Transverse colon (tissue), 4 donors: ENCODE measurements at places on chromosomes 5 and 9. TPM values are rescaled to one million over a fixed set of nuclear protein-coding genes. Genes with fewer than 3 reads are reported as not detected.

Gene IFNA21
- total RNA-seq, result not detected

DNA sequence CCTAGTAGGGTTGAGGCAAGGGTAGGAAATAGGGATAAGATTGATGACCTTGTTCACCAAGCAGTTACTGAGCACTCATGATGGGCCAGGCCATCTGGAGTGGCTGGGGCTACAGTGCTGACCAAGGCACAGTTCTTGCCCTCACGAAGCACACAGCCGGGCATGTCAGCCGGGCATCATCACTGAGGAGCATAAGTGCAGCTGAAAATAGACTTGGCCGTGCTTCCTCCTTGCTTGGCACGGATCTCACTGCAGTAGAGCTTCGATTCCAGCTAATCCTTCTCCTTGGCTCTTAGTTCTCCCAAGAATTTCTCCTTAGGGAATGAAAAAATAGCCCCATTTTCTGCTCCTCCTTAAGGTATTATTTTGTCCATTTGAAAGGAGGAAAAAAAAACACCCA, 116.6 kb downstream of the NMUR2 start:
- no peak for DNase-seq

- DNase-seq, result no peak
Observed at GRCh38 chr5:138600446-138600845, 25.2 kb upstream of the HSPA9 start.

DNA sequence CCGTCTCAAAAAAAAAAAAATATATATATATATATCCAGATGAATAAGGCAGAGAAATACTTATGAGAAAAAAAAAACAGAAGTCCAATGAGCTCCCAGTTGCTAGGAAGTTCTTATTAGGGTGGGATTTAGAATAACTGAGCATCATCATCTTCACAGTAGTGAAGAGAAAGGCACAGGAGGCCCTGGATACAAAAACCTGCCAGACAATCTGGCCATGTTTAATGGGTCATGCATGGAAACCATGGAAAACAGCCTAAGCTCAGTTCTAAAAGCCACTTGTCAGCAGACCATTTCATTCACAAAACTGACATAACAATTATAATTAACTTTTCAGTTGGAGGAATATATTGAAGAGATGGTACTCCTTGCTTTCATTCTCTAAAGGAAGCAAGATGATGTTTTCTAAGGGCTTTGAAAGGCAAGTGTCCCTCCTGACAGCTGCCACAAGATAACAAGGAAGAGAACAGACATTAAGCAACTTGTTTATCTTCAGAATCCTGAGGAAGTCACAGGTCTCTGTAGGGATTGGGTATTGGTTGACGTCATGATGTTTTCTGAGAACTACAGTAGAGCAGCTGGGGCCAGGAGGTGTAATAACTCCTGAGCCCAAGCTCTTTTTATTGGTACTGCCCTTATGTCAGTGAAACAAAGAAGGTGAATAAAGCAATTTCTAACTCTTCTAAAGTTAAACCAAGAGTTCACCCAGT, 463.1 kb downstream of the DMAC1 start:
- no peak for DNase-seq

- no peak for DNase-seq
Observed at GRCh38 chr5:36958612-36959011, 82.0 kb downstream of the NIPBL start.
